ENCODE measurements at places on chromosomes 7 and 10. TPM values are rescaled to one million over a fixed set of nuclear protein-coding genes. Genes with fewer than 3 reads are reported as not detected.

DNA sequence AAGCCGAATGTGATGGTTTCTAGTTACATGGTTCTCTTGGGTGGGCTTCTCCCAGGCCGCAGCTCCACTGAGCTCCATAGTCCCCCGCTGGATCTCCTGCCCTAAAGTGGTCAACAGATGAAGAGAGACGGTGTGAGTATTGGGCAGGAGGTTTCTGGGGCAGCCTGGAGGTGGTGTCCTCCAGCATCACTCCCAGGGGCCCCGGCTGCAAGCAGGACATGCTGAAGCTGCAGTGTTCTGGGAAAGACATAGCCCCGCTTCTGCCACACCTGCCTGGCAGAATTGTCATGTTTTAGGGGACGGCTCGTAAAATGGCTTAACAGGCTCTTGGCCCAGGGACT lies 40.4 kb downstream of the CALML3 start:
- DNase-seq, result peak; percentile 27

DNA sequence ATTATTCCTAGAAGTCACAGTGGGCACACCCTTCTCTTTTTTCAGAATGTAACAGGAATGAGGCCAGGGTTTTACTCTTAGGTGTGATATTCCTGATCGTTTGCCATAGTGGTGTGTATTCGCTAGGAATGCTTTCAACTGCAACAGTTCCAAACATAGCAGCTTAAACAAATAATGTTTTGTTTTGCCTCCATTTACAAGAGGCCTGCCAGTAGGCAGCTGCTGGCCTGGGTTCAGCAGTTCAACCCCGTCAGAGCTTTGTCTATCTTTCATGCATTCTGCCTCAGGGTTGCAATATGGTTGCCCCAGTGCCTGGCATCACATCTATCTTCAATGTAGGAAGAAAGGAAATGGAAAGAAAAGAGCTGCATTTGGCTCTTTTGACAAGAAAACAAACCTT lies 21.7 kb upstream of the RET start:
- no peak for DNase-seq

DNA sequence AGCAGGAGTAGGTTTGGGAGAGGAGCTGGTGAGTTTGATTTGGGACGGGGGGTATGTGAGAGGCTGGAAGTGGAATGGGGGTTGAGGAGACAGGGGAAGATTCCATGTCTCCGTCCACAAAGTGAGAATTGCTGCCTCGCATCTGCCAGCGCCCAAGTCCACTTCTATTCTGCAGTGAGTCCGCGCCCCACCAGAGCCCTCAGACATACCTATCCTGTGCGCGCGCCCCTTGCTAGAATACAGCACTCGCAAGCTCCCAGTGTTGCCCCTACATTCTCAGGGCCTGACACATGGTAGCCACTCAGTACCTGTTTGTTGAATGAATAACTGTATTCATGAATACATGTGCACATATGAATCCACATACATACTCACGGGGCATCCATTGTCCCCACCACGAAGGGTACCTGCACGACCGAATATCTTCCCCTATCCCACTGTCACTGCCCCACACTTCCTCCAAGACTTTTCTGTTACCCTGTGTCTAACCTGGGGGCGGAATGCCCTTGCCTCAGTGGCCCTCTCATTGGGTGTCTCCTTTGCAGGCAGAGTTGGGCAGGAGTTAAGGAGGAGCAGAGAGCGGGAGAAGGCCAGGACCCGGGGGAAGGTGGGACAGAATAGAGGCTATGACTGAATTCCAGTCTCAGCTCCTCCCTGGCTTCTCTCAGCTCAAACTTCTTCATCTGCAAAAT lies 19.9 kb downstream of the POLL start:
- no peak for DNase-seq

GRCh38 chr10:113705344-113705652 lies 25.6 kb downstream of the CASP7 start:
- DNase-seq, result no peak

The FXYD4 gene
- not detected for total RNA-seq

GRCh38 chr10:86706401-86706841 lies 38.1 kb downstream of the LDB3 start:
- DNase-seq, result no peak

The OR9A2 gene
- total RNA-seq, result not detected

The JCAD gene
- total RNA-seq, result 256 TPM

DNA sequence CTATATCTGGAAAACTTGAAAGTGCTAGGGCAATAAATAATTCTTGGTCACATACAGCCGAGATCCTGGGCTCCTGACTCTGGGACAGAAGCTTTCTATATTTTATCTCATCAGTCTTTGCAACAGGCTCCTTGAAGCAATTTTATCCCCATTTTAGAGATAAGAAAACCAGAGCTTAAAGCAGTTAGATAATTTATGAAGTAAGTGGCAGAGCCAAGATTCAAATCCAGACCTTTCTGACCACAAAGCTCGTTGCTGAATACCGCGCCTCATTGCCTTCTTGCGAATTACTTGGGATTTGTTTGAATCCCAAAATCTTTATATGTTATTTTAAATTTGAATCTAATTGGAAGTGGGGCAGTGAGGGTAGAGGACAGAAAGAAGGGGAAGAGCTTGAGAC lies 106.0 kb downstream of the TCF7L2 start:
- no peak for DNase-seq

GRCh38 chr7:121890833-121891232 lies 17.9 kb downstream of the PTPRZ1 start:
- DNase-seq, result no peak

- no peak for DNase-seq
Measured at GRCh38 chr10:58464956-58465355, 47.7 kb upstream of the BICC1 start.

GRCh38 chr7:158445421-158446175 lies 142.0 kb downstream of the PTPRN2 start:
- no peak for DNase-seq

The IFIT2 gene
- 7.5 TPM for total RNA-seq

- no peak for DNase-seq
Measured at GRCh38 chr7:140594131-140594691, 46.4 kb downstream of the DENND2A start.

DNA sequence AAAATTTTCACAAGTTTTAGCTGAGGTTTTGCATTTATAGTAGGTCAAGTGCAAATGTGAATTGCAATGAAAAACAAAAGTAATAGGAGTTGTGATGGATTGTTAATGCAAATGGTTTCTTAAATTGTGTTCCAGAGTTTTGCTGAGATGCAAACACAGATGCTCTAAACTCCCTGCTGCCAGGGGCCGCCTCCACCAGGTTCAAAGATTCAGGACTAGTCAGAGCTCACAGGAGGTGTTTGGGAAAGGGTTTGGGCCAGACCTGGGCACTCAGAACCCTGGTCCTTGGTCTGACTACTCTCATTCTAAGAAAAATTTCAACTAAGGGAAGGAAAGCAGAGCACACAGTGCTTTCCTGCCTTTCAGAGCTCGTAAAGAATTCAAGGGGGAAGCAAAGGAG lies 193.1 kb downstream of the CCSER2 start:
- no peak for DNase-seq

- no peak for DNase-seq
Measured at GRCh38 chr10:101219946-101220451, 9.3 kb downstream of the LBX1 start.

The MSS51 gene
- total RNA-seq, result 2.7 TPM

GRCh38 chr10:32347363-32348022 lies 535 bp upstream of the EPC1 start:
- DNase-seq, result no peak

DNA sequence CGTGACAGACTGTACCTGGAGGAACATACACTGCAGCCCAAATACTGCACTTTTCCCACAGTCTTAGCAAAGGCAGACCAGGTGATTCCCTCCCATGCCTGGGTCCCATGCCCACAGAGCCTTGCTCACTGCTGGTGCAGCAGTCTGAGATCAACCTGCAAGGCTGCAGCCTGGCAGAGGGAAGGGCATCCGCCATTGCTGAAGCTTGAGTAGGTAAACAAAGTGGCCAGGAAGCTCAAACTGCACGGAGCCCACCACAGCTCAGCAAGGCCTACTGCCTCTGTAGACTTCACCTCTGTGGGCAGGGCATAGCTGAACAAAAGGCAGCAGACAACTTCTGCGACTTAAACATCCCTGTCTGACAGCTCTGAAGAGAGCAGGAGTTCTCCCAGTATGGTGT lies 597.8 kb upstream of the MBL2 start:
- no peak for DNase-seq

DNA sequence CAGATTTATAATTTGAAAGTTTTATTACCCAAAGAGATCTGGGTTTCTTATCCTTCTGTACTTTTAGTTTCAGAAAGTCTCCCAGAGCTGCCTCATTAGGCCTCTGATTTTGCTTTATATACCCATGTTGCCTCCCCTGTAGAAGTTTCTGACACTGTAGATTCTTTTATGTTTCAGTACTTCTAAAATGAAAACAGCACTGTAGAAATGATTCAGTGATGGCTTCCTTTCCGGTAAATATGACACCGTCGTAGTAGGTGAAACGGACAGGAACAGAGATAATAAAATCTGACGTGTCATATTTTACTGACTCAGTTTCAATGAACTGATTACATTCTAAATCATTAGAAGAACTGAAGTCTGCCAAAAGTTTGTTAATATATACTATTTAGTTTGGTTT lies 272.7 kb downstream of the TWIST1 start:
- no peak for DNase-seq

The NEBL gene
- total RNA-seq, result 14.7 TPM

DNA sequence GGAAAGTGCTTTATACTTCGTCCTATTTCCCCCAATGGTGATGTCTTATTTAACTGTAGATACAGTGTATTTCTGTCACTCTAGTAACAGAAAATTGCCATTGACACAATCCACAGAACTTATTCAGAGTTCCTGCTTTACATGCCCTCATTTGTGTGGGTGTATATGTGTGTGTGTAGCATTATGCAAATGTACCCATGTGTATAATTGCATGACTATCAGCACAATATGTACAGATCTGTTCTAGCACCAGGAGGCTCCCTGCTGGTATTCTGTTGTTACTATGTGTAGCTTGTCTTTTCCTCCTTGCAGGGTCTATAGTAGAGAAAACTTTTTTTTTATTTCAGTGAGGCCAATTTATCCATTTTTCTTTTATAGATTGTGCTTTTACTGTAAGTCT lies 16.5 kb downstream of the CYP3A43 start:
- no peak for DNase-seq

The RBM33 gene
- 59.9 TPM for total RNA-seq

DNA sequence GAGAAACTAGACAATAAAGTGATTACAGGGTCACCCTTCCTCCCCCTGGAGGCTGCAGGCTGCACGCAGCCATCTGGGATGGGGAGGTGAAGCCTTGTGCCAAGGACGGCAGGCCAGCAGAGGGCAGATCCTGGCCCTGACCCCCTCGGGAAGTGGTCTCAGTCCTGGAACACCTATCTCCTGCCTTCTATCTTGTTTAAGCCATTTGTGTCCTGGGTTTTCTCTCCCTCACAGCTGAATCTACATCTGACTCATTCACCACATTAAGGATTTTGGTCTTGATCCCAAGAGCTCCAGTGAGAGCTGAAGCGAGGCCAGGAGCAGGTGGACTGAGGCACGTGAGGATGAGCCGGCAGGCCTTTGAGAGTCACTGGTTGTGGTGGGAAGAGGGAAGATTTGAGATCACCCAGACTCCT lies 16.4 kb upstream of the PARP12 start:
- no peak for DNase-seq

The GNGT1 gene
- total RNA-seq, result not detected

DNA sequence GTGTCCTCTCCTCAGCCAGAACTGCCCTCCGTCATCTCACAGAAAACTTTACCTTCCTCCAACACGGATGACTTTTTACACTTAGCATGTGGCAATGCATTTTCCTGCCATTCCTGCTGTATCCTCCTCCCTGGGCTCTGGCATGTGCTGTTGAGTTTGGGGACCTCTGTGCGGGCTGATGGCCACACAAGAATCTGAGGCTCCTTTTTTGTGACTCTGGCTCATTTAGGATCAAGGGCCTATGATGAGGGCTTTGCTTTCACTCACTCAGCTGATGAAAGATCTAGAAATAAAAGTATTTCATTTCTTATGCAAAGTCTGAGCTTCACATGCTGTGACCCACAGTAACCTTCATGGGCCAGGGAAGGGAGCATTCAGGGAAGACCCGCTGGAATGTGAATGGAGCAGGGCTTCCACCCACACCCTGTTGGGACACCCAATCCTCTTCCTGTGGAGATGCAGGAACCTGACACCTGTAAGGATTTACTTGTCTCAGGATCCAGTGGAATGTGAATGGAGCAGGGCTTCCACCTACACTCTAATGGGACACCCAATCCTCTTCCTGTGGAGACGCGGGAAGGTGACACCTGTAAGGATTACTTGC lies 500.3 kb upstream of the MKI67 start:
- no peak for DNase-seq

- no peak for DNase-seq
Measured at GRCh38 chr10:33749790-33750189, 415.3 kb upstream of the NRP1 start.

The PAPOLB gene
- not detected for total RNA-seq

DNA sequence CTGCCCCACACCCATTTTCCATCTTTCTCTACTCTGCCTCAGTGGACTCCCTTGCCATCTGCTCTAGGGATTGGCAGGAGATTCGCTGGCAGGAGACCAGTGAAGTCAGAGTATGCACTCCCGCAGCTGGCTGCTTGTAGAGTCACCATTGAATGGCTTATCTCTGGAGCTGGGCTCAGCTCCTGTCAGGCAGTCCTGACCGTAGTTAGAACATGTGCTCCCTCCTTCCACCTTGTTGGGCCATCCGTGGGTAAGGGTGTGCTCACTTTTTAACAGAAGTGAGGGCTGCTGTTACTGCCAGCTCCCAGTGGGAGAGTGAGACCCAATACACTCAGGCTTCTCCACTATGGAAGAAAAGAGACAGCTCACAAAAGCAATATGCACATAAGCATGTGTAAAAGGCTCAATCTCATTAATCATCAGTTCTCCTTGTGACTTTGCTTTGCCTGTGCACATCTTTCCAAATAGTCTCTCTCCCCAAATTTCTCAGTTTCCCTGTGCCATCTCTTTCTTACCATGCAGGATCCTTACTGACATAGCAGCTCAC lies 773.3 kb downstream of the GRID1 start:
- DNase-seq, result no peak

- no peak for DNase-seq
Measured at GRCh38 chr10:19705250-19705649, 111.0 kb upstream of the PLXDC2 start.

The LFNG gene
- 71.7 TPM for total RNA-seq

The BICC1 gene
- 3.5 TPM for total RNA-seq

DNA sequence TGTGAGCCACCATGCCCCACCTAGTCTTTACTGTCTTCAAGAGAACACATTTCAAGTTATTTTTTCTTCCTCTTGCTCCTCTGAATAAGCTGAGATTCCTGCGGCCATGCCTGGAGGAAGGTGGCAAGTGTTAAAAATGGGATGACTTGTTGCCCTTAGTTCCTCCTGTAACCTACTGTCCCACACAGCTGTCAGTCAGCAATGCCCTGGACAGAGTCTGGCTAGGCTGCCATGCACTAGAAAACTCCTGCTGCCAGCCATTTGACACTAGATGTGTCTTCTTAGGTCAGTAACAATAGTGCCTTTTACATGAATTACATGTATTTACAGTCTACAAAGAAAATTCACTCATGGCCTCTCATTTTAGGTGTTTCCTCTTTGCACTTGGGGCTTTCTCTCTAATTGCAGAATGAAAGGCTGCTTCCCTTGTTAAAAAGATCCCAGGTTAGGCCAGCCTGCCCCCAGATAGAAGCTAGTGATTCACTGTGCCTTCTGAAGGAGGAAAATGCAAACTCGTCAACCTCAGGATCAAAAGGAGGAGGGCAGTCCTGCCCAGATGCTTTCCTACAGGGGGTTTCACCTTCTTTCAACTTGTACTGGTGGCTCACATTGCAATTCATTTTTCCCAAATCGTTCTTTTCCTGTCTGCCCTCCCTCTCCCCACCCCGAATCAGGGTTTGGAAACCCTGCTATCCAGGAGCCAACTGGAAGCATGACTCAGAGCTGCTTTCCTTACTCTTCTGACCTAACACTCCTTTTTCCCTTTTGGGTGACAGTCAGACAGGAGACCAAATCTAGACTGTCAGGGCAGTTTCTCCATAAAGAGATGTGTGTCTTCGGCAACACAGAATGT lies 136.6 kb downstream of the SPAG6 start:
- DNase-seq, result no peak

Measured in mucosa of descending colon (tissue), 3 donors.